Activated T-helper 1 cell treated with anti-CD3 and anti-CD28 coated beads, Interleukin-2, amount 50 U/mL, for 16 hours (primary cell): ENCODE measurements at places on chromosomes 7 and 10.

GRCh38 chr7:154770962-154771361 lies 232.0 kb downstream of the PAXIP1 start:
- DNase-seq, result no peak

- DNase-seq, result no peak
Observed at GRCh38 chr7:28840592-28840995, 117.5 kb downstream of the TRIL start.

DNA sequence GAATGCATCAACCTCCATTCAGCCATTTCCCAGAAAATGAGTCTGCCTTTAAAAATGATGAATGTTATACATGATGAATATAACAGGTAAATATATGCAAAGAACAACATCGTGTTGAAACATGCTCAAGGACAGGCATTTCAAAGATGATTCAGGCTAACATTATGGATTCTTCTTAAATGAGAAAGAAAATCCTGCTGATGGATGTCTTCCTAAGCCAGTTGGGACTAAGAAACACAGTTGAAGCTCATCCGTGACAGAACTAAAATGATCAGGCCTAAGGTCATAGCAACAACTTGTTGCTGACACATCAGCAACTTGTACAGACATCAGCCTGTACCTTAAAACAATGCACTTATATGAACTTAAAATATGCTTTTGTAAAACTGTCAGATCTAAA lies 267.9 kb downstream of the MAGI2 start:
- no peak for DNase-seq

DNA sequence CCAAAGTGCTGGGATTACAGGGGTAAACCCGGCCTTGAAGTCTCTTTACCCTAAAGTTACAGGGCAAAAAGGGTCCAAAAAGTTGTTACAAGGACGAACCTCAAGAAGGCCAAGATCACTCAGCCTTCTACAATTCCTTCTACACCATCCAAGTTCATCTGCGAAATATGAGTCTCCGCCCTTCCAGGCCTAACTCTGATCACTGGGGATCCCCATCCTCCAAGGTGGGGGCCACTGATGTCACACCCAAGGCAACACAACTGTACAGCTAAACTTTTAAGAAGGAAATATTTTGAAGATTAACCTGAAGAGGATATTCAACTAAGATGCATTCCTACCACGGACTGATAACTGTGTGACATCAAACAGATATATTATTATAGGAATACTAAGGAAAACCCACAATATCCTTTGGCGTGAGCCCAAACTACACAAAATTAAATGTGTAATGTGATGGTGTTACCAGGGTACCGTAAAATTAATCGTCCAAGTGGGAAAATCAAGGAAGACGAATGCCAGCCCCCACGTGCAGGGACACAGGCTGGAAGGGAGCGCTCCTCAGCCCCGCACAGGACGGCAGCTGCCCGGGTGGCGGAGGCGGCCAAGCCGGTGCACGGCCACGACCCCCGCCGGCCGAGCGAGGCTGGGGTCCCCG lies 1.0 kb downstream of the PAXIP1 start:
- no peak for DNase-seq
